ENCODE measurements at places on chromosomes 3 and 15.

DNA sequence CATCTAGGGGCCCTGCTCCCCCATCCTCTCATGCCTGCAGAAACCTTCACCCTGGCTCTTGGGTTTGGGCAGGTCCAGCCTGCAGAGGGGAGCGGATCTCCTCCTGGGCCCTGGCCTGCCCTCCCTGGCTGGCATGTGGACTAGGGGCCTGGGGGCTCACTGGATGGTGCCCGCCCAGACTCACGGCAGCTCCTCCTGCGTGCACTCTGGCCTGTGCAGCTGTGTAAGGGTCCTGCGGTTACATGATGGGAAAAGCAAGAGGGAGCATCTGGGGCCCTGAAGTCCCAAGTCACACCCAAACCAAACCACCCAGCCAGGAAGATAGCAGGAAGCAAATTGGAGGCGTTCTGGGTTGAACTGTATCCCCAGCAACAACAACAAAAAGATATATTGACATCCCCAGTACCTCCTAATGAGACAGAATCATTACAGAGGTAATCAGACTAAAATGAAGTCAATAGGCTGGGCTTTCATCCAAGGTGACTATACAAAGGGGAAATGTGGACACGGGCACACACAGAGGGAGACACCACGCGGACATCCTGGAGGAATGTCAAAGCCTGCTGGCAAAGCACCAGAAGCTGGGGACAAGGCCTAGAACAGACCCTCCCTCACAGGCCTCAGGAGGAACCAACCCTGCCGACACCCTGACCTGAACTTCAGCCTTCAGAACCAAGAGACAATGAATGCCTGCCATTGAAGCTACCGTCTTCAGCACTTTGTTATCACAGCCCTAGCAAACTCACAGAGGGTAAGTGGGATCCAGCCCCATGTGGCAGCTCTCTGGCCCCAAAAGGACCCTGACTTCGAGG, 10.4 kb upstream of the CLK3 start:
- no peak for DNase-seq

- no peak for DNase-seq
These were observed 144.2 kb downstream of the RYR3 start for GRCh38 chr15:33454996-33455395.

DNA sequence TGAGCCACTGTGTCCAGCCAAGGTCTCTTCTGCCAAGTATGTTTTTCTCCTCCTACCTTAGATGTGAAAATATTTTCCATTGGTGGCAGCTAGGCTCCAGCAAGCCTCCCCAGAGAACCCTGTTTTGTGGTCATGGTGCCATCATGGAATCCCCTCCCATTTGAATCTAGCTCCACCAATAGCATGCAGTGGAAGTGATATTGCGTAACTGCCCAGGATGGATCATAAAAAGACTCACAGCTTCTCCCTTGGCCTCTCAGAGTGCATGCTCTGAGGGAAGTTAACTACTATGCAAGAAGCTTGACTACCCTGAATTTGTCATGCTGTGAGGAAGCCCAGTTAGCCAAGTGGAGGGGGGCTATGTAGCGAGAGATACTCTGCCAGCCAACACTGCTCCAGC, 27.5 kb downstream of the CRYGS start:
- no peak for DNase-seq

DNA sequence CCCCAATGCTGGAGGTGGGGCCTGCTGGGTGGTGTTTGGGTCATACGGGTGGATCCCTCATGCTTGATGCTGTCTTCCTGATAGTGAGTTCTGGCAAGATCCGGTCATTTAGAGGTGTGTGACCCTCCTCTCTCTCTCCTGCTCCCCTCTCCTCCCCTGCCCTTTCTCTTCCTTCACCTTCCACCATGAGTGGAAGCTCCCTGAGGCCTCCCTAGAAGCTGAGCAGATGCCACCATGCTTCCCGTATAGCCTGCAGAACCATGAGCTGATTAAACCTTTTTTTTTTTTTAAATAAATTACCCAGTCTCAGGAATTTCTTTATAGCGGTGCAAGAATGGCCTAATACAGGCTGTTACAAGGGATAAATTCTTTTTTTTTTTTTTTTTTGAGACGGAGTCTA, 36.3 kb upstream of the IQSEC1 start:
- DNase-seq, result no peak

- no peak for DNase-seq
These were observed 91.8 kb upstream of the PFN2 start for GRCh38 chr3:150062492-150062891.
